Placental epithelial cell (primary cell): ENCODE measurements at places on chromosomes 16 and 17. TPM values are rescaled to one million over a fixed set of nuclear protein-coding genes. Genes with fewer than 3 reads are reported as not detected.

Gene KCNG4
- not detected in 2 replicates for total RNA-seq

Gene PROCA1
- 0.22 and 6.7 TPM in 2 replicates for total RNA-seq

Gene SPEM2
- not detected in 2 replicates for total RNA-seq

Gene PDXDC1
- 232 and 262 TPM in 2 replicates for total RNA-seq

Gene RBL2
- 56.8 and 79.3 TPM in 2 replicates for total RNA-seq

Gene GAS7
- 0.39 and 0.54 TPM in 2 replicates for total RNA-seq

Gene SULT1A3
- total RNA-seq: 4.1 and 4.7 TPM in 2 replicates
